CD4-positive, CD25-positive, alpha-beta regulatory T cell (primary cell): ENCODE measurements at places on chromosomes 11 and 22.

- no peak overlapping the region for H3K27ac ChIP-seq
- H3K27me3 ChIP-seq = no peaks in the 10 kb centered on the region
- no peaks in the 10 kb centered on the region for H3K36me3 ChIP-seq
- no peaks in the 10 kb centered on the region for H3K4me1 ChIP-seq
- DNase-seq = no peak
Measured at GRCh38 chr11:96112192-96113128, 188.6 kb upstream of the MTMR2 start.

DNA sequence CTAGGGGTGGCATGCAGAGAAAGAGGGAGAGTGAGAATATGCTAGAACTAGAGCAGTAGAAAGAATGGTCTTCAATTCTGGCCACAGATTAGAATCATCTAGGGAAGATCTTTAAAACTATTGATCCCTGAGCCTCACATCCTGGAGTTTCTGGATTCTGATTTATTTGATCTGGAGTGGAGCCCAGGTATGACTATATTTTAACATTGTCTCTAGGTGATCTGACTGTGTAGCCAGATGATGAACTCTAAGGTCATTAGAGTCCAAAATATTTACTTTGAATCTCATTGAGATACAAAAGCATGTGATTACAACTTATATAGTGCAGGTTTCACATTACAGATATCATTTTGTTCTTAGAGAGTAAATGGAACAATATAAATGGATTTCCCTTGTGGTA lies 79.7 kb downstream of the FDX1 start:
- DNase-seq = no peak
- H3K4me3 ChIP-seq = no peak overlapping the region
- no peaks in the 10 kb centered on the region for H3K36me3 ChIP-seq

DNA sequence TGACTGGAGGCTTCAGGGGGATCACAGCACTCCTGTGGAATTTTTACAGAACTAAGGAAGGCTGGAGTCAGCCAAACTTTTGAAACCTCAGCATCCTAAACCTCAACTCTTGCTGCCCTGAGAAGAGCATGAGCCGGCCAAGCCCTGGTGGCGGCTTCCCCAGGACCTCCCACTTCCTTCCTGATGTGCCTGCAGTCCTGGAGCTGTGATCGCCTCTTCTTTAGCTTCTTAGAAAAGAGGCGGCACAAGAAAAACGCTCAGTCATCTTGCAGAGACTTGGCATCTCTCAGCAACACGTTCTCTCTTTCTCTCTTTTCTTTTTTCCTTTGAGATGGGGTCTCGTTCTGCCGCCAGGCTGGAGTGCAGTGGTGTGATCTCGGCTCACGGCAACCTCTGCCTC lies 40.4 kb upstream of the AMPD3 start:
- no peak for DNase-seq
- no peak overlapping the region for H3K27ac ChIP-seq
- no peaks in the 10 kb centered on the region for H3K27me3 ChIP-seq
- H3K36me3 ChIP-seq = no peaks in the 10 kb centered on the region

DNA sequence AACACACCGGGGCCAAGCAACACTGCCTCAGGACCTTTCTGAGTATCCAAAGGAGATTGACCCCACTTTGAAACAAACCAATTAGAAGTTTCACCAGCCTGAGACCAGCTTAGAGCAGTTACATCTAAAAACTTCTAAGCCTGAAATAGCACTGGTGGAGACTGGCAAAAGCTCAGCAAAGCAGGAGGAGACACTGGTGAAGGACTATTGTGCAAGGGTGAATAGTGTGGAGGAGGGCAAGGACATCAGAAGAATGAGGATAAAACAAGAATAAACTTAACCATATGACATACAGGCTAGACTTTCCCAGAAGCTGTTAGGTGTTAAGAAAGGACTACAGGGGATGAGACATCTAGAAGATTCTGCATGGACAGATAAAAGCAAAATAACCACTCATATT lies 152.4 kb downstream of the FCHSD2 start:
- no peak overlapping the region for H3K4me3 ChIP-seq
- peaks cover 26% of the 10 kb centered on the region for H3K36me3 ChIP-seq
- DNase-seq = no peak
- no peaks in the 10 kb centered on the region for H3K27me3 ChIP-seq

GRCh38 chr11:84390441-84391078 lies 1104.4 kb upstream of the CCDC90B start:
- H3K36me3 ChIP-seq = no peaks in the 10 kb centered on the region
- no peak overlapping the region for H3K4me3 ChIP-seq
- H3K27ac ChIP-seq = no peak overlapping the region
- DNase-seq = no peak
- H3K27me3 ChIP-seq = no peaks in the 10 kb centered on the region
